ENCODE measurements at places on chromosomes 7 and 10. TPM values are rescaled to one million over a fixed set of nuclear protein-coding genes. Genes with fewer than 3 reads are reported as not detected.
A peak's percentile ranks its signal among the peaks of the same experiment; 100 is the strongest.

Gene CALML3
- 50.6 TPM for total RNA-seq

DNA sequence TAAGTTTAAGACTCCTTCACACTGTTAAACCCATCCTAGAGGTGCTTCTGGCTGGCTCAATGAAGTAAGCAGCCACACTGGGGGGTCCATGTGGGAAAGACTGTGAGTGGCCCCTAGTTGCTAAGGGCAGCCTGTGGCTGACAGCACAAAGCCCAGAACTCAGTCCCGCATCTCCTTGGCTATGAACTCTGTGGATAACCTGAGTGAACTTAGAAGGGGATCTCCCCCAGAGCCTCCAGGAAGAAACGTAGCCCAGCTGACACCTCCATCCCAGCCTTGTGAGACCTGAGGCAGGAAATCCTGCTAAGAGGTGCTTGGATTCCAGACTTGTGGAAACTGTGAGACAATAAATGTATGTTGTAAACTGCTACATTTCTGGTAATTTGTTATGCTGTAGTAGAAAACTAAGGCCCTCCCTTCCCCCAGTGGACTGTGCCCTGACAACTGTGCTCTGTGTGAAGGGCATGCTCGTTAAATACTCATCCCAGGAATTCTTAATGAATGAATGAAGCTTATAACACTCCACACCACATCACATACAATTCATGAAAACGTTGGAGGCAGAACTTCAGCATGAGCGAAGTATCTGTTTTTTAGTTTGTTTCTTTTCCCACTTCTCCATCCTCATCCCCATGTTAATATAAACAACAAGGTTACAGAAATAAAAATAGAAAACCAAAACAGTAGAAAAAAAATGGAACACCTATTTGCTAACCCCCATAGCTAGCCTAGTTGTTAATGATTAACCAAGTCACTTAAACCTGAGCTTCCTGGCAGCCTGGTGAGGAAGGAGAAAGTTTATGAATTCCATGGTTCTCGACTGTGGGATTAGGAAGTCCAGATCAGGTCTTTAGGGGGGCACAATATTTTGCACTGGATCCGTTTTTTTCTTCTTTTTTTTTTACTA lies 36.8 kb upstream of the AOAH start:
- no peaks in the 10 kb centered on the region for H3K4me1 ChIP-seq
- H3K36me3 ChIP-seq, result no peaks in the 10 kb centered on the region
- no peaks in the 10 kb centered on the region for H3K27me3 ChIP-seq
- H3K4me3 ChIP-seq, result no peak overlapping the region
- no peak for DNase-seq

Gene SH2D4B
- total RNA-seq, result not detected

DNA sequence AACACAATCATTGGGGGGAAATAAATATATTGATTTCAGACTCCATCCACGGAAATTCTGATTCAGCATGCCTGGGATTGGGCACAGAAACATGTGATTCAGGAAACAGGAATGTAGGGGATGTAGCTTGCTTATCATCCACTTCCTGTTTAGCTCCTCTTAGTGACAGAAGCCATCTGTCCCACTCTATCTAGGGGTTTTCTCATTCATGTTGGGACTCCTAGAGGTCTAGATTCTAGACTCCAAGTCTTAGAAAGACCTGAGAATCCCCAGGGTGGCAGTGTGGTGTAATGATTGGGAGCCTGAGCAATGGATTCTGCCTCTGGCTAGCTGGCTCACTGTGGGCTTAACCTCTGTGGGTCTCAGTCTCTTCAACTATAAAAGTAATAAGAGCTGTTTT lies 67.9 kb downstream of the CDK1 start:
- H3K36me3 ChIP-seq, result no peaks in the 10 kb centered on the region
- no peak for DNase-seq
- H3K4me1 ChIP-seq, result peaks cover 19% of the 10 kb centered on the region
- H3K27ac ChIP-seq, result peak overlapping the region; percentile 53
- no peaks in the 10 kb centered on the region for H3K27me3 ChIP-seq

Gene UCMA
- not detected for total RNA-seq

DNA sequence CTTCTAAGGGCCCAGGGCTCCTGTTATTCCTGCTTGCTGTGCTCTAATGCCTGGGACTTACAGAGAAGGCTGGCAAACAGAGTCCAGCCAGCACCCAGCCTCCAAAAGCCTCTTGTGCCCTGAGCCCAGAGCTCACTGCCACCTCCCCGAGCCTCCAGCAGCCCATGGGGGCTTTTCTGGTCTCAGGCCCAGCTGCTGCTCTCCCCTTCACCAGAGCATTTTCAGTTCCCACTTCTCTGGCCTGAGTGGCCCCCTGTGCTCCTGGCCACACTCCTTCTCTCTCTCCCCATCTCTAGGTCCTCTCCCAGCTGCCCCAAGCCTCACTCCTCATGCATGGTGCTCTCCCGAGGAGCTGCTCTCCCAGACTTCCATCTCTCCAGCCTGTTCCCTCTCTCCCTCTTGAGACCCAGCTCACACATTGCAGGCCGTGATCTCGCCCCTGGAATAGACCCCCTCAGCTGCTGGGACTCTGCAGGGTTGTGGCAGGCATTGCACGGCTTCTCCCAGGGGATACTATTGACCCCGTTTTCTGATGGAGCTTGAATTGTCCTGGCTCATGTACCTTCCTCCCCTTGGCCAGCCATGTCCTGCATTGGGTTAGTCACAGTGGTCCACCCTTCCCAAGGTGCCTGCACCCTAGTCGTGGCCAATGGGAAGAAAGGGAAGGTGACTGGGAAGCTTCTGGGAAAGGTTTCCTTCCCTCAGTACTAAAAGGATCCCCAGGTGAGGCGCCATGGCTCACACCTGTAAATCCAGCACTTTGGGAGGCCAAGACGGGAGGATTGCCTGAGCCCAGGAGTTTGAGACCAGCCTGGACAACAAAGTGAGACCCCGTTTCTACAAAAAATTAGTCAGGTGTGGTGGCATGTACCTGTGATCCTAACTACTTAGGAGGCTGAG lies 9.0 kb upstream of the RASSF4 start:
- no peak overlapping the region for H3K27ac ChIP-seq
- no peaks in the 10 kb centered on the region for H3K36me3 ChIP-seq
- DNase-seq, result peak; percentile 65
- H3K27me3 ChIP-seq, result no peaks in the 10 kb centered on the region

- no peak overlapping the region for H3K27ac ChIP-seq
- H3K27me3 ChIP-seq, result no peaks in the 10 kb centered on the region
- no peak for DNase-seq
- H3K4me3 ChIP-seq, result no peak overlapping the region
- H3K4me1 ChIP-seq, result no peaks in the 10 kb centered on the region
- no peaks in the 10 kb centered on the region for H3K36me3 ChIP-seq
Observed at GRCh38 chr7:7779888-7780287, 61.5 kb upstream of the RPA3 start.

Gene CPA2
- not detected for total RNA-seq

DNA sequence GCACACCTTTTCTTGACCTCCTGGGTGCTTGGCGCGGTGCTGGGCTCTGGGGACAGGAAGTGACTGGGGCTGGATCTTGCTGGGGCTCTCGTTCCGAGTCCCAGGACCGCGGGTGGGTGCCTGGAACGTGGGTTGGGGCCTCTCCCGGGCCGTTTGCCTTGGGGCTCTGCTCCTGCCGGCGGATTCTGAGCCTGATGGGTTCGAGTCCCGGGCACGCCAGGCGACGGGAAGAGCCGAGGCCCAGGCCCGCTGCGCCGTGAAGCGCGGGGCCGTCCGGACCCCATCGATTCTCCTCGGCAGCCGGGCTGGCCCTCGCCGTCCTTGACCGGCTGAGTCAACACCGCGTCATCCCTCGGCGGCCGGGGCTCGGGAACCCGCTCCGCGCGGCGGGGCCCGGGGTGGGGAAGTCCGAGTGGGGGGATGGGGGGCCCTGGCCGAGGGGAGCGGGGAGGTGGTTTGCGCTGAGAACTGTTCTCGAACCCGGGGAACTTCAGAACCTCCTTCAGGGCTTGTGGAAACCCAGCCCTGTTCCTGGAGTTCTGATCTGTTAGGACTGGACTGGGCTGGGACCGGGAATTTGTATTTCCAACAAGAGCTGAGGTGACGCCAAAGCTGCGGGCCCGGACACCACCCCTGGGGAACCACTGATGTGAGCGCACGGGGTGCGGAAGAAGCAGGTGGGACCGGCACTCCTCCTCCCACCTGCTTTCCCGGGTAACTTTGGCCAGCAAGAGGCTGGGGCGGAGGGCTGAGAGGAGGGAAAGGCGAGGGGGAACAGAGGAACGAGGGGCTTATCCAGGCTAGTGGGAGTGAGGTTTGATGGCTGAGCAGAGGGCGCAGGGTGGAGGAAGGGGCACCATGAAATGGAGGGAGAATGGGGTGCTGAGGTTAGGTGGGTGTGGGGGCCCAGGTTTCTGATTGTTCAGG lies 6.2 kb downstream of the HHEX start:
- H3K4me1 ChIP-seq, result peaks cover 22% of the 10 kb centered on the region
- peak overlapping the region; percentile 18 for H3K4me3 ChIP-seq
- H3K36me3 ChIP-seq, result no peaks in the 10 kb centered on the region

Gene LUC7L2
- 51.8 TPM for total RNA-seq

- no peak overlapping the region for H3K27ac ChIP-seq
- DNase-seq, result no peak
Observed at GRCh38 chr7:104584620-104585019, 256.2 kb downstream of the LHFPL3 start.

GRCh38 chr10:62234077-62234605 lies 34.5 kb downstream of the RTKN2 start:
- H3K4me1 ChIP-seq, result peaks cover 31% of the 10 kb centered on the region
- H3K4me3 ChIP-seq, result no peak overlapping the region
- H3K27me3 ChIP-seq, result no peaks in the 10 kb centered on the region
- no peak overlapping the region for H3K27ac ChIP-seq
- DNase-seq, result no peak

- no peaks in the 10 kb centered on the region for H3K27me3 ChIP-seq
- no peak for DNase-seq
- no peak overlapping the region for H3K27ac ChIP-seq
- peaks cover 86% of the 10 kb centered on the region for H3K4me1 ChIP-seq
- H3K4me3 ChIP-seq, result no peak overlapping the region
- no peaks in the 10 kb centered on the region for H3K36me3 ChIP-seq
Observed at GRCh38 chr10:28554009-28554408, 21.1 kb downstream of the WAC start.

Gene KCP
- 1.2 TPM for total RNA-seq

DNA sequence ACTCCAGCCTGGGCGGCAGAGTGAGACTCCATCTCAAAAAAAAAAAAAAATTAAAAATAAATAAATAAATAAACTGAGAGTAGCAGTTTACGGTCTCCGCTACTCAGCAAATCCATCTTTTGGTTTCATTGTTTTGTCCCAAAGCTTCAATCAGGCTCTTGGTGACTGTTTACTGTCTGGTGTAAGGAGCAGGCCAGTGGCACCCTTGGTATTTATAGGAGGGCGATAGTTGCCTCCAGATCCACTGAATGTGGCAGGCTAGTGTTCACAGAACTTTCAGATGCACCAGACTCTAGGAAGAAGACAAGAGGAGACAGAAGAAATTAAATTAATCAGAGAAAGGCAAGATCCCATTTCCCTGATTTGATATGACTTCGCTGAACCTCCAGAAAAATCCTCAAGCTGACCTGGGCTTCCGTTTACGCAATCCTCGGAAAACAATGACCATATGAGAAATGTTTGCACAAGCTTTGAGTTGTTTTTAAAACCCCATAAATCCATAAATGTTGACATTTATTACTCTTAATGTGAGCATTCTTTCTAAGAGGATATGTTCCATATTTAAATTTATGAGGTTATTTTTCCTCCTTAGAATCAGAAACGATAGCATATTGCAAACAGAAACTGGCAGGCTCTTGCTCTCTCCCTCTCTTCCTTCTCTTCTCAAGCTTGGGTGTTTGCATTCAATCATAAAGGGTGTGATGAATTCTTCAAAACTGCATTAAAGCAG lies 7.1 kb upstream of the MUC3A start:
- H3K27me3 ChIP-seq, result no peaks in the 10 kb centered on the region
- peak overlapping the region; percentile 20 for H3K27ac ChIP-seq

GRCh38 chr7:116953906-116954838 lies 871 bp downstream of the ST7 start:
- no peaks in the 10 kb centered on the region for H3K36me3 ChIP-seq
- H3K4me3 ChIP-seq, result peak overlapping the region; percentile 82
- H3K4me1 ChIP-seq, result peaks cover 22% of the 10 kb centered on the region
- no peaks in the 10 kb centered on the region for H3K27me3 ChIP-seq

Gene CLEC2L
- not detected for total RNA-seq

DNA sequence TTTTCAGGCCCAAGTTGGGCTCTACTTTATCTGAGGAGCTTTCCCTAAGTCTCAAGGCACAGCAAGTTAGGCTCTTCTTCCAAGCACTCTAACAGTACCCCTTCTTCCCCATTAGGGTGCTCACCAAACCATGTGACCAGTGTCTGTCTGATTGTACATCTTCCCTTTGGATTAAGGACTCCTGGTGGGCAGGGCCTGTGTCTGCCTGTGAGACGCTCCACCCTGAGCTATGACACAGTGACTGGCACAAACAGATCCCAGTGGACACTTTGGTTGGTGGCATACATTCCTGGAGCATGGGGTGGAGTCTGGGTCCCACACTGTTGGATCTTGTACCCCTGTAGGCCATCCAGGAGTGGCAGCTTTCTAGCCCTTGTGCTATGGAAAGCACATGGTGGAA lies 23.8 kb downstream of the PLPP4 start:
- H3K4me1 ChIP-seq, result no peaks in the 10 kb centered on the region
- no peaks in the 10 kb centered on the region for H3K36me3 ChIP-seq
- no peak overlapping the region for H3K4me3 ChIP-seq
- no peak overlapping the region for H3K27ac ChIP-seq
- no peaks in the 10 kb centered on the region for H3K27me3 ChIP-seq
- DNase-seq, result no peak

GRCh38 chr7:3206101-3206500 lies 95.0 kb upstream of the SDK1 start:
- H3K27ac ChIP-seq, result no peak overlapping the region
- H3K27me3 ChIP-seq, result no peaks in the 10 kb centered on the region
- no peak overlapping the region for H3K4me3 ChIP-seq
- peak; percentile 58 for DNase-seq

- no peaks in the 10 kb centered on the region for H3K27me3 ChIP-seq
- peaks cover 20% of the 10 kb centered on the region for H3K36me3 ChIP-seq
- DNase-seq, result no peak
Observed at GRCh38 chr10:89335226-89335625, 7.4 kb downstream of the IFIT3 start.

Gene RELN
- 7.4 TPM for total RNA-seq

Gene GHRHR
- not detected for total RNA-seq

- no peak for DNase-seq
- no peaks in the 10 kb centered on the region for H3K36me3 ChIP-seq
- H3K27me3 ChIP-seq, result no peaks in the 10 kb centered on the region
- peaks cover 11% of the 10 kb centered on the region for H3K4me1 ChIP-seq
Observed at GRCh38 chr7:30240106-30240800, 44.1 kb upstream of the ZNRF2 start.

DNA sequence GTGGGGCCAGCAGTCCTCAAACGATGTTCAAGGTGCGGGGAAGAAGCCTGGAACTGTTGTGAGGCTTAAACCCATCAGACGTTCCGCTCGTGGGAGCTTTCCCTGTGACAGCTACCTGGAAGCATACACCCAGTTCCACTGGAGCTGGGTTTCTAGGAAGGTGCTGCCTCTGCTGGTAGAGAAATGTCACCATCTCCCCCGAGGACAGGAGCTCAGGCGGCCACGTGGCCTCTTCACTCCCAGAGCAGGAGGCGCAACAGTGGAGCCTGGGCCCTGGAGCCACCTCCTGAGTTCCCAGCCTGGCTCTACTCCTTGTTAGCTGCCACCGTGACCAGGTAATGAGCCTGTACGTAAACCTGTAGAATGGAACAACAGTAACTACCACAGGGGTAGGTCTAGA lies 156.1 kb downstream of the ADARB2 start:
- no peaks in the 10 kb centered on the region for H3K36me3 ChIP-seq
- no peaks in the 10 kb centered on the region for H3K4me1 ChIP-seq
- H3K27me3 ChIP-seq, result no peaks in the 10 kb centered on the region
- no peak for DNase-seq

Gene CCDC186
- total RNA-seq, result 25.5 TPM

- no peak overlapping the region for H3K4me3 ChIP-seq
- DNase-seq, result no peak
- no peaks in the 10 kb centered on the region for H3K4me1 ChIP-seq
- no peak overlapping the region for H3K27ac ChIP-seq
Observed at GRCh38 chr7:40833191-40833887, 698.5 kb downstream of the SUGCT start.
